ENCODE measurements at places on chromosomes 11 and 22.

GRCh38 chr11:44275961-44276550, 33.9 kb downstream of the ALX4 start:
- DNase-seq: no peak

DNA sequence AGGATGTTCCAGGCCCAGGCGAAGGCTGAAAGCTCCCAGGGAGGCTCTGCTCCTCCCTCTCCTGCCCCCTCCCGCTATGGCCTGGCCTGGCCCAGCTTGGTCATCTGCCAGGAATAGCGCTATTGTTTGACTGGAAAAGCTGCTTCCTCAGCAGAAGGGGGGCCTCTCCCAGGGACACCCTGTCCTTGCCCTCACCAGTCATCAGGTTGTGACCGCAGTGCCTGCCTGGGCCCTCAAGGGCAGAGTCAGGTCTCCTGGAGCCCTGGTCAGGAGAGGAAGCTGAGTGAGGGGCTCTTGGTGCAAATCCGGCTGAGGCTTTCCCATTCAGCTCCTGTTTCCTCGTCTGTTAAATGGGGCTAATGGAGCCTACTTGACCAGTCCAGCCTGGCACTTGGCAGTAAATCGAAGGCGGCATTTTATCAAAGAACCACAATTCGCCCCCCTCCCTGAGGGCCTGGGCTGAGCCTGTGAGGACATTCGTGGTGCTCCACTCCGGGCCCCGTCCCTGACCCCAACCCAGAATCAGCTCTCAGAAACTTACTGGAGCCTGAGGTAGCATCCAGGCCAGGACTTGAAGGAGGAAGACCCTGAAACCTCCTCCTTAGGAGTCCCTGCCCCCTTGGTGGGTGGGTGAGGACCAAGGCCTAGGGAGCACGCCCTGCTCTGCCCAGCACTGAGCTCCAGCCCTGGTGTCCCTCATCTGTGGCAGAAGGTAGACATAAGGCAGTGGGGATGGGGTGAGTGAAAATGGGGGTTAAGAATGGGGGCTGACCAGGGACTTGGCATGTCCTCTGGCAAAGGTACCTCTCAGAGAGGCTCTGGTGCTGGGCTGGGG, 2.0 kb upstream of the CASTOR1 start:
- peak; percentile 77 for DNase-seq

- DNase-seq: no peak
These were observed 22.3 kb downstream of the ARHGAP42 start for GRCh38 chr11:100709233-100709957.

GRCh38 chr22:28095316-28096095, 176.4 kb upstream of the PITPNB start:
- DNase-seq: no peak
